Activated naive CD8-positive, alpha-beta T cell treated with anti-CD3 and anti-CD28 coated beads, Interleukin-2, amount 50 U/mL, for 24 hours (primary cell): ENCODE measurements at places on chromosomes 3 and 15.

DNA sequence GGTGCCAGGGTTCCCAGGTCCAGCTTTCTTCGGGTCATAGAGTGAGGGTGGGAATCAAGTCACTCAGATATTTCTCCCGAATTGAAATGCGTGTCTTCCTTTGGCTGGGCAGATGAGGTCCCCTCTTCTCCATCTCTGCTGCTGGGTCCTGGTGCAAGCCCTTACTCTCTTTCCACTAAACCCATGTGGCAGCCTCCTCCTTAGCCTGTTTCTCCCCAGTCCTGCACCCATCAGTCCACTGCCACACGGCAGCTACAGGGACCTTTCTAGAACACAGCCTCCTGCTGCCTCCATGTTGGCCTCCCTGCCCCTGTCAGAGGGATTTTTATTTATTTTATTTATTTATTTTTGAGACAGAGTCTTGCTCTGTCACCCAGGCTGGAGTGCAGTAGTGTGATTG, 237.4 kb upstream of the CTDSPL start:
- H3K27me3 ChIP-seq = no peaks in the 10 kb centered on the region
- H3K27ac ChIP-seq = no peak overlapping the region
- no peak for DNase-seq
- no peaks in the 10 kb centered on the region for H3K36me3 ChIP-seq
- H3K4me3 ChIP-seq = no peak overlapping the region

DNA sequence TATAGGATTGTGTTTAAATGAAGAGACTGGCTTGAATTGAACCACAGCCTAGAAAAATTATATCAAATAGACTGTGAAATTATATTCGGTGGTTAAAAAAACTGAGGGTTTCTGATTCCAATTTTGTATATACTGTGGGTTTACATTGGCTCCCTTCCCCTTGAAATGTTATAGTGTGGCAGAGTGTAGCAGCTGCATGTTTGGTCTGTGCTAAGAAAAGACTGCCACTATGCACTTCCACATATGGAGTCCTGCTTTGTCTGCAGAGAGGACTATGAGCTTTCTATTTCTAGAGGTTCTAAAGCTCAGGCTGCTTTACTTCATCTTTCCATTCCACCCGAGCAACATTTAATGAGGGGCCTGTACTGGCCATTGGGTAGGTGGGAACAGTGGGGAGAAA, 112.3 kb downstream of the P3H2 start:
- no peaks in the 10 kb centered on the region for H3K36me3 ChIP-seq
- H3K4me3 ChIP-seq = no peak overlapping the region
- H3K27ac ChIP-seq = no peak overlapping the region
- H3K4me1 ChIP-seq = no peaks in the 10 kb centered on the region
- DNase-seq = no peak

- peaks cover 11% of the 10 kb centered on the region for H3K4me1 ChIP-seq
- no peak overlapping the region for H3K27ac ChIP-seq
- DNase-seq = no peak
- H3K4me3 ChIP-seq = no peak overlapping the region
- H3K36me3 ChIP-seq = no peaks in the 10 kb centered on the region
Measured at GRCh38 chr3:53705774-53706173, 140.4 kb downstream of the CHDH start.

DNA sequence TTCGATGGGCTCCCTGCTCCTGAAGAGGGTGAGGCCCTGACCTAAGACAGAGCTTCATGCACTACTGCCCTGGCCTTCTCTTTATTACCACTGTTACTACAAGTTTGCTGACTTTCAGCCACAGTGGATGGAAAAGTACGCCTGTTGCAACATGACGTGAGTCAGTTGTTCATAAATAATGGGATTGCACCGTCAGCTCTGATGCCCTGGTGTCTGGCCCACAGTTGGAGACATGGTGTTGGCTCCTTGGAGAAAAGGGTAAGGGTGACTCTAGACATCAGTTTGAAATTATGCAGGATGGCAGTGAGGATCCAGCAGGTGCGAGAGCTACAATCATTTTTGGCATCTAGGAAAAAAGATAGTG, 5.5 kb downstream of the PAQR5 start:
- no peaks in the 10 kb centered on the region for H3K36me3 ChIP-seq
- H3K4me3 ChIP-seq = no peak overlapping the region
- no peak overlapping the region for H3K27ac ChIP-seq
- H3K27me3 ChIP-seq = peaks cover 47% of the 10 kb centered on the region

DNA sequence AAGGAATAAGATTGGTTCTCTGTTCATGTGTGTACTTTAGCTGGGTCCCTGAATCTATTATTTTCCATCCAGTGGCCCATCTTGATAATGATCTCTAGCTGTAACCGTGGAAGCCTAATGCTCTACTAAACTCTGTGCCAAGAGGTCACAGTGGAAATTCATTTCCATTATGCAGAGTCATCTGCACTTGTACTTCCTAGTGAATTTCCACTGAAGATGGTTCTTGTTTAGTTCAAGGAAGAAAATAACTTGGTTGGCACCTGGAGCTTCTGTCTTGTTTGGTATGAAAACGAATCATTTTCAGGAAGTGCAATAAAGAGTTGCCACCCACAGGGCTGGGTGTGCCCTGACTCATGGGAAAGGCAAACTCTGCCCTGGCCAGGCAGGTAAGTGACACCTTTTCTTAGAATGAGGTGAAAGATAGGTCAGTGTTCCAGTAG, 10.3 kb downstream of the LPP start:
- peaks cover 49% of the 10 kb centered on the region for H3K4me1 ChIP-seq
- H3K4me3 ChIP-seq = no peak overlapping the region
- H3K27me3 ChIP-seq = no peaks in the 10 kb centered on the region
- H3K36me3 ChIP-seq = peaks cover 6% of the 10 kb centered on the region
- H3K27ac ChIP-seq = peak overlapping the region; percentile 71

GRCh38 chr15:81224232-81224631, 27.6 kb downstream of the IL16 start:
- H3K4me1 ChIP-seq = no peaks in the 10 kb centered on the region
- H3K27me3 ChIP-seq = peaks cover 2% of the 10 kb centered on the region
- no peaks in the 10 kb centered on the region for H3K36me3 ChIP-seq
